ENCODE measurements at places on chromosomes 3 and 15.

GRCh38 chr3:101142160-101142559 is 148.9 kb upstream of the ABI3BP start:
- DNase-seq: no peak

DNA sequence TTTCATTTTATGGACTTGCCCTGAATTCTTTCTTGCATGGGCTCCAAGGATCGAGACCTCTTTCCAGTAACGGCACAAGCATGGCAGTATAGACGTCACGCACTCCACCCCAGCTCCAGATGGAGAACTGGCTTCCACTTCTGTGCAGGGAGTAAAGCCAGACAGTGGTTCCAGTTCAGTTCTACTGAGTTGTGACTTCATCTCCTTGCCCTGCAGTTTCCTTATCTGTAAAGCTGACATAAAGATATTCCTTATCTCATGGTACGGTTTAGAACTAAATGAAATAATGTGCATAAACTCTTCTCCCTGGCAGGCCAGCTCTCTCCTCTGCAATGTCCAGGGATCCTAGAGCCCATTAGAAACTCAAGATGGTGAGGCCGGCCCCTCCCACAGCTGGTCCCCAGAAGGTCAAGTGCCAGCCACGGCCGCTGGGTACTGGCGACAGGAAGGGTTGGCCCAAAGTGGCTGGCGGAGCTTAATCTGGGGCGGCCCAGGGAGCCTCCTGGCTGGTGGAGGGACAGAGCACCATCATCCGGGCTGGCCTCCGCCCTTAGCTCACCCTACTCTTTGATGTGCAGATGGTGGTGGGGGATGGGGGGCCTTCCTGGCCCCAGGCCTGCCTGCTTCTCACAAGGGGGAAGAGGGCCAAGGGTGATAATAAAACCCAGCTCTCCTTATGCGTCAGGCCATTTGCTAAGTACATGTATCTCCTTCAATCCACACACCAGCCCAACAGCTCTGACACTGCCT is 7.2 kb downstream of the MESP2 start:
- DNase-seq: no peak

GRCh38 chr15:42009474-42009873 is 11.4 kb downstream of the PLA2G4E start:
- no peak for DNase-seq

- peak; percentile 22 for DNase-seq
Observed at GRCh38 chr3:176953106-176954060, 243.9 kb downstream of the TBL1XR1 start.

DNA sequence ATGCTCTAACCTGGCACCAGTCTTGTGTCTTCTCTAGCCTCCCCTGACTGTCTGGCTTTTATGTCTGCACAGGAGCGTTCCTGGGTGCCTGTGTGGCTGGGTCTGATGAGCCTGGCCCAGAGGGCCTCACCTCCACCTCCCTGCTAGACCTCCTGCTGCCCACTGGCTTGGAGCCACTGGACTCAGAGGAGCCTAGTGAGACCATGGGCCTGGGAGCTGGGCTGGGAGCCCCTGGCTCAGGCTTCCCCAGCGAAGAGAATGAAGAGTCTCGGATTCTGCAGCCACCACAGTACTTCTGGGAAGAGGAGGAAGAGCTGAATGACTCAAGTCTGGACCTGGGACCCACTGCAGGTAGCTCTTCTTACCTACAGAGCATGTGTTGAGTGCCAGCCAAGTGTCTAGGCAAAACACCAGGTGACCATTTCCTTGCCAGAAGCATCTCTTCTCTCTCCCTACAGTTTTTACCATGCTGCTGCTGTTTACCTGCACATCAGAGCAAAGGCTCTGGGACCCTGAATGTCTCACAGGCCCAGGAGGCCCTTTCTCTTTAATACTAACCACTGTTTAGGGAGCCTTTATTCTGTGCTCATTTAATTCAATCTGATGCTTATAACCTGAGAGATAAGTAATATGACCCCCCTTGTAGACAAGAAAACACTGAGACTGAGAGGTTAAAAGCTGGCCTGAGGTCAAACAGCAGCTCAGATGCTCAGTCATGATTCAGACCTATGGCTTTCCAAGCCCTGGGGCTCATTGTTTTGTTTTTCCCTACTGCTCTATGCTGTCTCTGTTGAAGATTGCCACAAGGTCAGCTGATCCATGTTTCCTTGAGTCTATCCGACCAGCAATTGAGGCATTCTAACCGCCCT is 10.4 kb downstream of the PODXL2 start:
- peak; percentile 68 for DNase-seq

DNA sequence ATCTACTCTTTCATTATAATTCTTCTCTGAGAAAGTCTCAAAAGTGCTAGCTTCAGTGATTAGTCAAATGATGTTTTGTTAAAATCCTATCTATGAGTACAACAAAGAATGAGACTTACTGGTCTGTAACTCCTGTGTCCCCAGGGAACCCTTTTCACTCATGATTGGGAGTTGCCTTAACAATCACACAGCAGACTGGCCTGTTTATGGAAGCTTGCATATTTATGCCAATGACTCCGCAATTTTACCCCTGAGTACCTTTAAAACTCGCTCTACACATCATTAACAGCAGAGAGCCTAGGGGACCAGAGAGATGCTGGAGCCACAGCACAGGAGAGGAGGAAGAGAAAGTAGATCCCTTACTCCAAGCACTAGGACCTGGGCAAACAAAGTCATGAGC is 628.1 kb downstream of the IGSF11 start:
- DNase-seq: no peak

DNA sequence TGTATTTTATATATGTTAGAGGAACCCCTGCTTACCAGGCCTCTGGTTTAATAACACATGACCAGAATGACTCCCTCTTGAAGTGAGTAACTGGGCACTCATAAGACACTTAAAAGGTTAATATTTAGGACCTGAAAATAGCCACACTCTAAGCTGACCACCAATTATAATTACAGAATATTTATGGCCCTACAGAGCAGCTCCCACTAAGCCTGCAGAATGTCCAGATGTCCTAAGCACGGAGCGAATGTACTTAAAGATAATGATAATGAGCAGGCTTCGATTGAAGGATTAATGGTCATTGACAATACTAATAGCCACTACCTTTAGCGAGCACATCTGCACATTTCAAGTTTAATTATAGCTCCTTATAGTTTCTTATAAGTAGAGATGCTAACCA is 22.8 kb upstream of the KCTD6 start:
- no peak for DNase-seq

DNA sequence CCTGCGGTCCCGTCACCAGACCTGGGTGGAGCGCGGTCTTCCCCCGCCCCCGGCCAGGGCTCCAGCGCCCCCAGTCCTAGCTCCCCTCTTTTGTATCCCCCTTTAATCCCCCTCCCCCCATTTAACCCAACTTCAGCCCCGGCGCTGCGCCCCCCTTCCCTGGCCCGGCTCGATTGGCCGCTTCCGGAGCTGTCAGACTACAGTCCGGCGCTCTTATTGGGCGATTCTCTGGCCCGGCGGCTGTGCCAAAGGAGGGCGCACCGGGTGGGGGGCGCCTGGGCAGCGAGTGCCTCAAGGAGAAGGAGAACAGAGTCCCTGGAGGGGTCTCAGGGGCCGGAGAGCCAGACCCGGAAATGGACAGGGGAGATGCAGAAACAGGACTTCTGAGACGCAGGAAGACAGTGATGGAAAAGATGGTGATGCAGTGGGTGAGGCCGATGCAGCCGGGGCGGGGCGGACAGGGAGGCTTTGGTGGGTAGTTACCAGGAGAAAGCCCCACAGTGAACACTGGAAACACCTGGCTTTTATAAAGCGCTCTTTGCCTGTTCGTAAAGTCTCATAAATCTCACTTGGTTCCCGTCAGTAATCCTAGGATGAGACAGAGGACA is 1.2 kb upstream of the ADCY5 start:
- DNase-seq: no peak

- no peak for DNase-seq
Observed at GRCh38 chr3:181329024-181329423, 339.5 kb upstream of the DNAJC19 start.

- no peak for DNase-seq
Observed at GRCh38 chr3:61409638-61410037, 151.7 kb upstream of the PTPRG start.

GRCh38 chr15:69535101-69535638 is 82.6 kb downstream of the RPLP1 start:
- peak; percentile 61 for DNase-seq

DNA sequence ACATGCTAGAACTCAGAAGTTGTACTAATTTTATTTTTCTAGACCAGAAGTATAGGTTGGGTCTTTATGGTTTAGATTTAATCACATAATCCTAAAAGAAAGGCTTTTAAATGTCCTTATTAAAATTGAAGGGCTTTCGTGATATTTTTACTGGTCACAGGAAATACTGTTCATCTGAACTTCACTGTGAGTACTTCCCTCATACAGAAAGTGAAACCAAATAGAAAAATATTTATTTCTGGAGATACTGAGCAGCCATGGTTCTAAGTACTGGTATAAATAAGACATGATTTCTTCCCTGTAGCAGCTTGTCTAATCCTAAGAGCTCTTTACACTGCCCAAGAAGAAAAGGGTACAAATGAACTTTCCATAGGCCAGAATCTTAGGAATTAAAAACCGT is 2.0 kb downstream of the SNRK start:
- DNase-seq: peak; percentile 50

GRCh38 chr15:68807249-68807648 is 13.4 kb downstream of the ANP32A start:
- DNase-seq: no peak

DNA sequence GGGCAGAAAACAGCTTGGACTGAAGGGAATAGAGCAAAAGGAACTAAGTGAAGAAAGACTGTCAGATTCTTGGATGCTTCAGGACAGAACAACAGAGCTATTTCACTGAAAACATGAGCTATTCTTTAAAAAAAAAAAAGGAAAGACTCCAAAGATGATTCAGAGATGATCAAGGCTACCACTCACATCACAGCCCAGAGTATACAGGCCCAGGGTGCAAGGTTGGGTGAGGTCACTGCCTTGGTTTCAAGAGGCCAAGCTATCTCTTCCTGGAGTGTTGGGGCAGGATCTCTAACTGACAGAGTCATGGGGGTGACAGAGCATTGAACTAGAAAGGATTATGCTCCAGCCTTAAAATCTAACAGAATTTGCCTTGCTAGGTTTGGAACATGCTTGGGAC is 118.1 kb downstream of the AGBL1 start:
- no peak for DNase-seq

DNA sequence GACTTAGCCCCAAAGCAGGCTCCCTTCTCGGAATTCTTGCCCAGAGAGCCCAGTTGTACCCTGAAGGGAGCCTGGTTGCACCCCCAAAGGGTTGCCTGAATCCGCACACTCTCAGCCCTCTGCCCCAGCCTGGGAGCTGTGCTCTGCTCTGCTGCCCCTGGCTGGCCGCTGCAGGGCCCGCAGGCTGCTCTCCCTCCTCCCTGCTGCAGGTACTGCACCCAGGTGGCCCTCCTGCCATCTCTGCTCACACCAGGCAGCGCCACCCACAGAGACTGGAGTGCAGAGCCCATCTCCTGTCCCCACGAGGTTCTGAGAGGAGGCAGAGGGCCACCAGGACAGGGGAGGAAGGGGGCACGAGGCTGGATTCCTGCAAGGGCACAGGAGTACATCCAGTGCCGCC is 134.2 kb upstream of the NSMCE3 start:
- peak; percentile 14 for DNase-seq

- DNase-seq: no peak
Observed at GRCh38 chr3:149519912-149520311, 45.4 kb downstream of the TM4SF4 start.

DNA sequence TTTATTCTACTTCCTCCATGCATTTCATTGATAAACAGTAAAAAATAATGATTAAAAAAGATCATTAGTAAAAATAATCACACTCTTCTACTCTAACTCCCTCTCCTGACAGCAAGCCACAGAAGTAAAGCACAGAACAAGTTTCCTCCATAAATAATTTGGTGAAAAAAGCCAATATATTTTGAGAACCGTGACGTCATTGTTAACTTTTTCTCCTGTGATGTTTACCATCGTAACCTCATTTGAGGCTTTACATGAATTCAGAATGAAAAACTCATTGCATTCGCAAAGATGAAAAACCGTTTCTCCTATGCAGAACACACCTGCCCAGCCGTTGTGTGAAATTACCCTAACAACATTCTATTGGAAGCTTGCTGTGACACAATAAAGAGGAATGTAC is 120.7 kb downstream of the NSUN3 start:
- DNase-seq: no peak

GRCh38 chr15:44537735-44538240 is 841 bp downstream of the EIF3J start:
- no peak for DNase-seq

DNA sequence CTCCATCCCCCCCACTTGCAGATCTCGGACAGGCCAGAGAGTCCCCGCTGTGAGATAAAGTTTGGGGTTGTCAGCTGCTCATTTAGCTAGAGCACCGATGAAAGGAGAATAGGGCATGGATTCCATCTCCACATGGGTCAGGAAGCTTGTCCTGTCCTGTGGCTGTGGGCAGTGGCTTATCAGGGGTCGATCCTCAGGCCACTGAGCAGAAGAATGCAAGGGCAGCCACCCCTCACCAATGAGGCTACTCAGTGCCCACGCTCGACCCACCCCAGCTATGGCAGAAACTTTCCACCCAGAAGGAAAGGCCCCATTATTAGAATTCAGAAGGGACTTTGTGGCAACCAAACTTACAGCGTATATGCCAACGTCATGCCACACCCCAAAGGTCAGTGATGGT is 43.3 kb downstream of the CPN2 start:
- no peak for DNase-seq

- DNase-seq: no peak
Observed at GRCh38 chr3:139118835-139119234, 74.1 kb upstream of the PRR23C start.

- DNase-seq: no peak
Observed at GRCh38 chr15:89301304-89302089, 33.1 kb downstream of the POLG start.

DNA sequence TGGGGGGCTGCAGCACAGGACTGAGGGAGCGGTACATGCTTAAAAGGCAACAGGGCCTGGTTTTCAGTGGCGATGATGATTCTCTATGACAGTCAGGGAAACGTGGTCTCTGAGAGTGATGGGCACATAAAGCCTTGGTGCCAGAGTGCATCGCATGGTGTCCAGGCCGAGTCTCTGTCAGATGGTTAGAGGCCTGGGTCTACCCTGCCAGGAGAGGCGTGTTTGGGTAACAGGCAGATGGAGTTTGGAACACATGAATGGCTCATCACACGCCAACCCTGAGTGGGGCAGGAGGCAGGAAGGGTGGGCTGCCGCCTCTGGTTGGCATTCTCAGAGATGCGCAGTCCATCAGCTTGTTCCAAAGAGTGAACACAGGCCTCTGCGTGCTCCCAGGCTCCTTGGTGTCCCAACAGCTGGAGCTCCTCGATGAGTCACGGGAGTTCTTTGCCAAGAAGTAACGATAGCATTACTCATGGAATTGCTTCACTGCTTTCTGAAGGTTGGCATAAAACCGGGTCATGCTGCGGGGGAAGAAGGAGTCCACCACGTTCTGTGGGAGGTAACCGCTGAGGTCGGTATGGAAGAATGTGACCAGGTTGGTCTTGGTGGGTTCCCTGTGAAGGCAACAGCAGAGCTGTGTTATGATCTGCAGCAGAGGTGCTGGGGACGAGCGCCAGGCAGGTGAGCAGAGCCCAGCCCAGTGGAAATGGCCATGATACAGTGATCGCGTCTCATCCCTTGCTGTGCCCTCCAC is 11.0 kb downstream of the STARD5 start:
- DNase-seq: peak; percentile 99

- DNase-seq: no peak
Observed at GRCh38 chr3:75089841-75090240, 475.4 kb upstream of the CNTN3 start.

All from kidney tubule cell (primary cell).